ENCODE measurements at places on chromosomes 3 and 15.

DNA sequence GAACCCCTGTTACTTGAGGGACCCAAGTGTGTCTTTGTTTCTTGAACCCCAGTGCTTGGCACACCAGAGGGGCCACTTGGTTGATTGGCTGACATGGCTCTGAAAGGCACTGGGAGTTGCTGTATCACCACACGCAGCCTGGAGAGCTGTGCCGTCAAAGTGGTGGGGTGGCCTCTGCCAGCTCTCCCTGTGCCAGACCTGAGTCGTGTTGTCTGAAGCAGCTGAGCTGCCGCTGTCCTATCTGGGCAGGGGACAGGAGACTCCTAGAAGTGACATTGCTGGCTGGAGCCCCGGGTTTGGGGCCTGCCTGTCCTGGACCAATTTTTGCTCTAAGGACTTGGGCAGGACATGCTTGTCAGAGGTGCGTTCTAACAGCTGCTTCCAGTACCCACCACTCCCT, 5.5 kb upstream of the SNX22 start:
- no peak for DNase-seq

DNA sequence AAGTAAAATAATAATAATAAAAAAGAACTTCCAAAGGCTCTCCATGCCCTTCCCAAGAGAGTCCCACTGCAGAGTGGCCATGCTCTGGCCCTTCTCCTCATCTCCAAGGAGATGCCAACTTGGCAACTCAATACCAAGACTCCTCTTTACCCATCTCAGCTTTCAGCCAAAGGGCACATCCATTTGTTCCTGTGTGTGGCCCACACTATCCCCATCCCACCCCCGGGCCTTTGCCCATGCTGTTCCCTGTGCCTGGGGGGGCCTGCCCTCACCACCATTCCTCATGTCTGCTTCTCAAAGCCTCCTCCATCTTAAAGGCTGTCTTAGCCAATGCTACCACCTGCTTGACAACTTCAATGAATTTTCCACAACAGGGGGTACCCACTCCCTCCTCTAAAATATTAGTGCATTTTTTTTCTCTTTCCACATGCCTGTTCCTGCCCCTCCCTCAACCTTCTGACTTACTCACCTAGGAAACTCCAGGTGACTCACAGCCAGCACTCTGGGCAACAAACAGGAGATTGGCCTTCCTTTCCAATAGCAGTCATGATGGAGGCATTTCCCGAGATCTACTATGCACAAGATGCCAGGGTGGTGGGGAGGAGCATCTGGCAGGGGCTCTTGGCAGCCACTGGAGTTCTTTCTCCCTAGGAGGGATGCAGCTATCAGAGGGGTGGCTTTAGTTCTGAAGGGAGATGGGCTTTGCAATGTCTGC, 109.4 kb upstream of the SMAD3 start:
- no peak for DNase-seq

- DNase-seq: no peak
Measured at GRCh38 chr3:176275113-176275512, 922.2 kb downstream of the TBL1XR1 start.

DNA sequence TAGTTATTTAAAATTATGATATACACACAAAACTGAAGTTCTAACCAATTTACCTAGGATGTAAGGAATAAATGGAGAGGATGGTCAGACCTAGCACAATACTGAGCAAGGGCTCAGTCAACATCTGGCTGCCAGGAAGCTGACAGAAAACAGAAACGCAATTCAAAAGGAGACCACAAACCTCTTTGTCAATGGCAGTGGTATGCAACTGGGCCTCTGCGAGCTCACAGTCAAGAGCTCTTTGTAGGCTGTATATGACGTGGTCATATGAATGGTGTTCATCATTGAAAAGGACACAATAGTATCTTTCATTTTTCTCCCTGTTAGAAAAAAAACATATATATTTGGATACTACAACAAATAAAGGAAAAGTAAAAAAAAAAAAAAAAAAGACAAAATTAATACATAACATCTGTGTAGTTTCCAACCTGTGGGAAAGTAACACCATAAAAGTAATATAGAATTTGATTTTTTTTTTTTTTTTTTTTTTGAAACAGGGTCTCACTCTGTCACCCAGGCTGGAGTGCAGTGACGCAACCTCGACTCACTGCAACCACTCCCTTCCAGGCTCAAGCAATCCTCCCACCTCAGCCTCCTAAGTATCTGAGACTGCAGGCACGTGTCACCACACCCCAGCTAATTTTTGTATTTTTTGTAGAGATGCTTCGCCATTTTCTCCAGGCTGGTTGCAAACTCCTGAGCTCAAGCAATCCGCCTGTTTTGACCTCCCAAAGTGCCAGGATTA, 37.9 kb downstream of the UBR1 start:
- DNase-seq: peak; percentile 70

- DNase-seq: no peak
Measured at GRCh38 chr3:170692720-170693119, 106.8 kb upstream of the SLC7A14 start.

DNA sequence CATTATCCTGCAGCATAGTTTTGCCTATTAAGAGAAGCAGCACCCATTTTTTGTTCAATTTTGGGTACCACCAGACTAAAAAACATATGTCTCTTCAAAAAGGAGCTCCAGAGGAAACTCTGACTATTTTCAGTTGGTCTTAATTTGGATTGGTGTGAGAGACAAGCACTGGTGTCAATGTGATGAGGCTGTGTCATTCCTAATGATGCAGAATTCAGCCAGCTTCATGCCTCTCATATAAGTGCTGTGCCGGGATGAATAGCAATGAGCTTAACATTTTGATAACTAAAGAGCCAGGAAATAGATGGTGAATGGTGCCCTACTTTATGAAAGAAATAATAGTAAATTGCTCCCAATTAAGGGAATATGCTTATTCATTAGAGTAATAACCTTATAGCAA, 15.9 kb downstream of the POPDC2 start:
- DNase-seq: no peak

GRCh38 chr15:35963326-35963725, 417.4 kb upstream of the DPH6 start:
- no peak for DNase-seq

Measured in Ammon's horn (tissue), 1 donor.